NCI-H510A treated with DMSO at 0.1 percent for 48 hours (cell line): ENCODE measurements at places on chromosomes 4 and X.

DNA sequence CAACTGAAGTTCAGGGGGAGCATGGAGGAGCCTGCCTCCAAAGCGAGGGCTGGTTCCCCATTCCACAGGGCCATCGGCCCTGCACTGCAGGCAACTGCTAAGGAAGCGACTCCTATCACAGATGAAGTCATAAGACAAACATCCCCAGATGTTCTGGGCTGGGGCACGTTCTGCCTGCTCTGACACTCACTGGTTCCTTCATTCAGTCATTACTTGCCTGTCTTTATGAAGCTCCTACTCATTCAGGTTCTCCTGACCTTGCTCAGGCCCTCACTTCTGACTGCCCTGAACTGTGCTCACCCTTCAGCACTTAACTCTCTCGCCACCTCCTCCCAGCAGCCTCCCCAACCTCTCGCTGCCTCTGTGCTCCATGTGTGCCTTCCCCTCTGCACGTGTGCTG is 2.5 kb upstream of the SLC2A9 start:
- DNase-seq: no peak

DNA sequence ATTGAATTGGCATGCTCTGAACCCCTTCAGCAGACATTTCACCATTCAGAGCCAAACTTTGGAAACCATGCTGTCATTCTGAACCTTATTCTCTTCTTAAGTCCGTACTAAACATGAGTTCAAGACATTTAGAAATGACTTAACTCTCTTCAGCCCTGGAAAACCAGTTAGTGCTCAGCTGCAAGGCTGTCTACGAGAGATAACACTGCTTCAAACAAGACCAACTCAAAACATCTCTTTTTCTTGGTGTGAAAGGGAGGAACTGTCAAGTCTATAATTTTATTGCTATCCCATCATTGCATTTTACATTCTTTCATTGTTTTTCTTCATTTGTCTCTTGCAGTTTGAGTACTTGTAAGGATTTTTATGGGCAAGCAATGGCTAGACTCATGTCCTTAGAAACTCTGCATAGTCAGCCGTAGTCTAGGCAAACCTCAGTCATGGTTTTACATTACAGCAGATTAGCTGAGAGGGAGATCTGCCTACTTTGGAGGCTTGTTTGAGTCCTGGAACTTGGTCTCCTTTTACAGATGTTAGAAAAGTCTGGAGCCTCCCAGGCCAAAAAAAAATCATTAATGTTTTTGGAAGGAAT is 120.6 kb upstream of the JADE1 start:
- DNase-seq: no peak

- DNase-seq: peak; percentile 72
Observed at GRCh38 chrX:74924449-74925224, 615 bp downstream of the NEXMIF start.

DNA sequence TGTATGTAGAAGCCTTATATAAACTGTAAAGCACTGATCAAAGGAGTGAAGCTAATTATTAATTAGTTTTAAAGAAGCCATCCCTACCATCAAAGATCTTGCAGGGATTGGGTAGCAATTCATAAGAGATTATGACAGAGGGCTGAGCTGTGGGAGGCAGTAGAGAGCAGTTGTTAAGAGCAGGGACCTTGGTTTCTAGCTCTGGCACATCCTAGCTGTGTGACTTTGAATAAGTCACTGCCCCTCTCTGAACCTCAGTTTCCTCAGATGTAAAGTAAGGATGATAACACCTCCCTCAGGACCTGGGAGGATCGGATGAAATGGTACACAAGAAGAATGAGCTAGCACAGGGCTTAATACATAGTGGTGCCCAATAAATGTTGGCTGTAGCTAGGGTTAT is 45.4 kb downstream of the APLN start:
- no peak for DNase-seq

GRCh38 chrX:71103110-71103983 is 3.2 kb downstream of the CXorf65 start:
- DNase-seq: no peak

DNA sequence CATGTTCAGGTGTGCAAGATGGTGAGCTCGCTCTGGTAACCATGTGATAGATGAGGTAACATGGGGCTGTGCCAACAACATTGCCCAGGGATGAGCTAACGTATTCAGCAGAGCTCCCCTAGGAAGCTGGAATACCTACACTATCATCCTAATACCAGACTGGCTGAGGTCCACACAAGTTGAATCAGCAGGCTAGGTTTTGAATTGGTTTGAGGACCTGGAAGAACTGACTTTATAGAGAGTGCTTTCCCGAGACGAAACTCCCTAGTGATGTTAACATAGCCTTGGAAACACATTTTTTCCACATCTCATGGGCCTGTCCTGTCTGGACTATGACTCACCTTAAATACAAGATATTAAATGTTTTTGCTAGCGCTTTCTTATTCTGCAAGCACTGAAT is 56.7 kb downstream of the IGFBP7 start:
- no peak for DNase-seq

DNA sequence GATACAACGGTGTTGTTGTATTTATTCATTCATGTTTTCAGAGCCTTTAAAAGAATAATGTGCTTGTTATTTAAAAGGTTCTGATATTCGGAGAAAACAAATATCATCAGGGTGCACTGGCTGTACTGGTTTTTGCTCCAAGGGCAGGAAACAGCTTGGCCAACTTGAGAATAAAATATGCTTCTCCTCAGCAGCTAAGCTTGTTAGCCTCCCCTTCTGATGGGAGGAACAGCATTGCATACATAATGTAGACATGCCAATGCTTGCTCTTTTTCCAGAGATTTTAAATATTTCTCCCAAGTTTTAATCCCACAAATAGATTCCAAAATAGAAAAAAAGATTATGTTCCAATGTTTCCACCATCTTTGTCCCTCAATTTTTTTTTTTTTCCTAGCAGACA is 87.6 kb upstream of the RPL34 start:
- no peak for DNase-seq

- DNase-seq: no peak
Observed at GRCh38 chr4:56388306-56388705, 1.0 kb upstream of the AASDH start.

GRCh38 chr4:27881705-27882104 is 1021.1 kb downstream of the STIM2 start:
- no peak for DNase-seq

GRCh38 chr4:184409911-184410692 is 64.2 kb downstream of the IRF2 start:
- no peak for DNase-seq
